ENCODE measurements at places on chromosomes 13 and 19.

- peak; percentile 52 for DNase-seq
Observed at GRCh38 chr13:113361406-113361805, 2.5 kb downstream of the GRTP1 start.

DNA sequence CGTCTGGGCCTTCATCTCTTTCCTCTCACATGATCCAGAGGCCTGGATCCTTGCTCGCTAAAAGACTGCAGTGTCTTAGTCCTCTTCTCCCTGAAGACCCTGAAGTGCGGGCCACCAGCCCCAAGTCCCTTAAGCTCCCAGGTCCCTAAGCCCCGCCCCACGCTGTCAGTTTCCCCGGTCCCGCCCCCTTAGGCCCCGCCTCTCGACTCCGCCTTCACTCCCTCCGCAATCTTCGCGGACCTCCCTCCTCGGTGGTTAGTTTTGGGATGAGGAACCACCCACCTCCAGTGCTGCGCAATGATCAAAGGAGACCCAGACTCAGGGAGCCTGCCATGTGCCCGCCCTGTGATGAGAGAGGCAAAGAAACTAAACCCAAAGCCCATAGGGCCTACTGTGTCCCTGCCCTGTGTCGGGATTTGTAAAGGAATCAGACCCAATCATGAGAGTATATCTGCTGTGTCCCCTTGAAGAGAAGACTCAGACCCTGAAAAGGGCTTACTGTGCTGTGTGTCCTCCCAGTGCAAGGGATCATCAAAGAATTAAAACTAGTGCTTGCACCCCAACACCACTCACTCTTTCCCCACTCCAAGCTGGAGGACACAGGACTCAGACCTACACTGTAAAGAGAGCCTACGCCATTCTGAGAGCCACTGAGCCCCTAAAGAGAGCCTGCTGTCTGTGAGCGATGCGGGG, 3.0 kb upstream of the COX6B1 start:
- no peak for DNase-seq

DNA sequence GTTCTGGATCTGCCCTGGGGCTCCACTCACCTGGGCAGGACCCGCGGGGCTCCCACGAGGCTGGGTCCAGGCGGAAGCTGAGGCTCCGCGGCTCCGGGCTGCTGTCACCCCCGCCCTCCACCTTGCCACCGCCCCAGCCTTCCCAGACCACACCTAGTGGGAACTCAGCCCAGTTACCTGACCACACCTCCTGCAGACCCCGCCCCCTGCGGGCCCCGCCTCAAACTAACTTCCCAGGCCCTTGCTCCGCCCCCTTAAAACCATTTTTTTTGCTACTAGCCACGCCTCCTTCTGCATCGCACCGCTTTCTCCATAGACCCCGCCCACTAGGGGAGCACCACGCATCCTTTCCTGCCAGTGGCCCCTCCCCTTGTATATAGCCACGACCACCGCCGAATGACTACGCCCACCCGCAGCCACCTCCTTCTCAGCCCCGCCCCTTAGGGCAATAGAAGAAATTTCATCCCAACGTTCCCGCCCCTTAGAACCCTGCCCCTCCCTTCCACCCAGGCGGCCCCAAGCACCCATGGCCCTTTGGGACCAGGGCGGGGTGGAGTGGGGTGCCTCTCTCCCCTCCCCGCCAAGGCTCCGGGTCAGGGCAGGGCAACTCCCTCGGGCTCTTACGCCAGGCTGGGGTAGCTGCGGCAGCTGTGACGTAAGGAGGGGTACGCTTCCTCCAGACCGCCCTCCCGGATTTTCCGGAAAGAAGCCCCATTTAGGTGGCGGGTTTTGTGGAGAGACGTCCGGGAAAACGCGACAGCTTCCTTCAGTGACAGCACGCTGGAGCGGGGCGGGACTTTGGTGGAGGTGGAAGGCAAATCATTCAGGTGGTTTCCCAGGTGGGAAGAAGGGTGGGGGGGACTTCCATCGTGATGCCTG, at the start of gene SH2D3A:
SH2D3A (minus strand) TSS at position 79 of the 879 bp plus-strand sequence. CDS start 3,687 bp downstream, outside the sequence.
- DNase-seq, result peak; percentile 92

DNA sequence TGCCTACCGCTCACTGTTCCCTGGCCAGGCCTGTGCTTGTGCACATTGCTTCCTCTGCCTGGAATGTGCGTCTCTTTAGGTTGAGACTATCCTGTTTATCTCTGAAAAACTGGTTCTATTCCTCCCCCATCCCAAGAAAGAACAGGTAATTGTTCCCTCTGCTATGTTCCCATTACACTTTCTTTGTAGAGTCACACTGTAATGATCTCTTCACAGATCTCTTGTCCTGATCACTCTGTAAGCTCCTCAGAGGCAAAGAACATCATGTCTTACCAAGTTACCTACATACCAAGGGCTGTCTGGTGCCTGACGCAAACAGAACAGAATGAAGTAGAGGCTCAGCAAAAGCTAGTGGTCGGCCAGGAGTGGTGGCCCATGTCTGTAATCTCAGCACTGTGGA, 40.3 kb downstream of the SPRYD7 start:
- no peak for DNase-seq

- DNase-seq, result no peak
Observed at GRCh38 chr19:30342901-30343300, 29.3 kb upstream of the ZNF536 start.

GRCh38 chr19:49362048-49362928, at the start of gene TEAD2:
Gene TEAD2 (minus strand): TSS chr19:49362416. CDS start chr19:49360075, 2,341 bp downstream.
- DNase-seq, result no peak

- no peak for DNase-seq
Observed at GRCh38 chr13:49980266-49980665, 16.6 kb upstream of the TRIM13 start.

- DNase-seq, result no peak
Observed at GRCh38 chr13:75161804-75162203, 320.2 kb downstream of the TBC1D4 start.

GRCh38 chr19:51253088-51253806, 2.4 kb downstream of the SIGLECL1 start:
- no peak for DNase-seq

GRCh38 chr13:27599845-27600553, 20.3 kb downstream of the LNX2 start:
- DNase-seq, result no peak

DNA sequence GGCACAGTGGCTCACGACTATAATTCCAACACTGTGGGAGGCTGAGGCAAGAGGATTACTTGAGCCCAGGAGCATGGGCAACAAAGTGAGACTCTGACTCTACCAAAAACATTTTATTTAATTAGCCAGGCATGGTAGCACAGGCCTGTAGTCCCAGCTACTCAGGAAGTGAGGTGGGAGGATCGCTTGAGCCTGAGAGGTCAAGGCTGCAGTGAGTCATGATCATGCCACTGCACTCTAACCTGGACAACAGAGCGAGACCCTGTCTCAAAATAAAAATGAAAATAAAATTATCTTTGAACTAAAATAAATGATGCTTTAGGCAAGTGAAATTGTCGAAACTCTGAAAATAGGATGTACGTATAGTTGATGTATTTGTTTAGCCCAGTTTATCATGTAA, 8.2 kb upstream of the CLN5 start:
- DNase-seq, result no peak

- DNase-seq, result no peak
Observed at GRCh38 chr13:32176696-32177095, 138.5 kb downstream of the ZAR1L start.

DNA sequence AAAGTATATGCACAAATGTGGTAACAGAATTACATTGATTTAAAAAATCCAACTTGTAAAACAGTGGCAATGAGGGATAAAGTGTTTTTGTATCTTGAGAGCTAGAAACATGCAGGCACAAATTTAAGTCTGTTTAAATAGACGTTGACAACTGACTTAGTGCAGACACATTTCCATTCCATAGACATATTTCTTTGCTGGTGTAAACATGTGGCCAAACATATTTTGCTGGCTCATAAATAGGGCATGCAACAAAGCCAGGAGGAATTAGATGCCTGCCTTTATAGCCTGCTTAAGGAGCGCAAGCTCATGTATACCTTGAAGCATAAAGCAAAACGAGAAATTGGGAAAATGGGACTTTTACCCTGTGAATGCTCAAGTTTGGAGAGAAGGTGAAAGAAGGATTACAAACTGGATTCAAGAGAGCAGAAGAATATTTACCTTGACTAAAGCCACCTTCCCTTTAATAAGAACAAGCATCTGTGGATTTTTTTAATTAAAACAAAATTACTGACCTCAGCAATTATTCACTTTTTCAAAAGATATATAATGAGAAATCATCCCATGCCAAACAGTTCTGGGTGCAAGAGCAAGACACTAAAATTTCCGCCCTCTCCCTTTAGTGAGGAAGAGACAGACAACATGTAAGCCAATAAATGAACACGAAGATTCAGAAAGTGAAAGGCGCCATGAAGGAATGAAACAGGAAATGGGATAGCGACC, 71.0 kb downstream of the DCT start:
- DNase-seq, result no peak

DNA sequence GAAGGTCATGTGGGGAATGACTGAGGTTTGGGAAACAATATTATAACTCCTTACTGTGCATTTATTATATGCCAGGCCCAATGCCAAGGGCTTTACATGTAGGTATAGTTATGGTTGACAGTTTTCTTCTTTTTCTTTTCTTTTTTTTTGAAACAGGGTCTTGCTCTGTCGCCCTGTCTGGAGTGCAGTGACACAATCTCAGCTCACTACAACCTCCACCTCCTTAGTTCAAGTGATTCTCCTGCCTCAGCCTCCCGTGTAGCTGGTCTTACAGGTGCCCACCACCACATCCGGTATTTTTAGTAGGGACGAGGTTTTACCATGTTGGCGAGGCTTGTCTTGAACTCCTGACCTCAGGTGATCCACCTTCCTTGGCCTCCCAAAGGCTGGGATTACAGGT, 13.8 kb downstream of the RTN2 start:
- no peak for DNase-seq

GRCh38 chr19:52296400-52296772, 583 bp upstream of the ZNF480 start:
- DNase-seq, result no peak

DNA sequence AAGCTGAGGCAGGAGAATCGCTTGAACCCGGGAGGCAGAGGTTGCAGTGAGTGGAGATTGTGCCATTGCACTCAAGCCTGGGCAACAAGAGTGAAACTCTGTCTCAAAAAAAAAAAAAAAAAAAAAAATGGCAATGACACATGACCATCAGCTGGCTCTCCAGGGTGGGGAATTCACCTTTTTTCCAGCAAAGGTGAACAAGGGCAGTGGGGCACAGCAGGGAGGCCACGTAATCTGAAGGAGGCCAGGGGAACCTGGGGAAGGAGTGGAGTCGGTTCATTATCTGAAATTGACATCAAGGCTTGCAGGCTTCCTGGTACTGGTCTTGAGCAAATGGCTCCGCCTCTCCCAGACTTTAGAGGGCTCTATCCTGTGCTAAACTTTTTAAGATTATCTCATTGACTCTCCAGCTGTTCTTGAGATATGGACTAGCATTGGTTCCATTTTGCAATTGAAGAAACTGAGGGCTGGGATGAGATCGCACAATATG, 28.1 kb downstream of the KEAP1 start:
- no peak for DNase-seq

DNA sequence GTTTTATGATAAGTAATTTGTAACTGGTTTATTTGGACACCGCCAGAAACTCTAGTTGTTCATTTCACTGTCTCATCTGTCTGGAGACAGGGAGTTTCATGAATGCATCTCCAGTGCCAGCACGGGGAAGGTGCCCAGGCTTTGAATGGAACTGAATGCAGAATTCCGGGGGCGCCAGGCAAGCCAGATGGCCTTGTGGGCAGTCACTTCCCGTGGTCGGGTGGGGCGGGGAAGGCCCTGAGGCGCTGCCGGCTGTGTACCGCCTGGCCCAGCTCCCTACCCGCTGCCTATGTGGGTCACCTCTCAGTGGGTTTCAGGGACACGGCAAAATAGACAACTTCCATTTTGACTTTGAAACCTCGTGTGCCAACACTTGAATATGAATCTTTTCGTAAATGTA, 28.8 kb upstream of the MCF2L start:
- no peak for DNase-seq

DNA sequence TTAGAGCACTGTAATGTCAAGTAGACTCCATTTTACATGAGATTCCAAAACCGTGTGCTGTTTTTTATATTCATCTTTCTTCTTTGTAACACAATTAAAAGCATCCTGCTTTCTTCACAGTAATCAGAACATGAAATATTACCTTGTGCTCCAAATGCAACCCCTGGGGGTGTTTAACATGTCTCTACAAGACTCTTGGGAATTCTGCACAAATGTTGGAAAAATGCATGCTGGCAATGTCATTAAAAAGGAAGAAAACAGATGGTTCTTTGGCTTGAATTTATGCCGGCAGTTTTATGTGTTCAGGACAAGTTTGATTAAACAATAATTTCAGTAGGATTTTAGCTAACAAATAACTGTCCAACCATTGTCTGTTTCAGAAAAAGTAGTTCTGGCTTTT, 159.1 kb downstream of the LIG4 start:
- no peak for DNase-seq

GRCh38 chr13:39749528-39749927, 94.1 kb downstream of the COG6 start:
- no peak for DNase-seq

DNA sequence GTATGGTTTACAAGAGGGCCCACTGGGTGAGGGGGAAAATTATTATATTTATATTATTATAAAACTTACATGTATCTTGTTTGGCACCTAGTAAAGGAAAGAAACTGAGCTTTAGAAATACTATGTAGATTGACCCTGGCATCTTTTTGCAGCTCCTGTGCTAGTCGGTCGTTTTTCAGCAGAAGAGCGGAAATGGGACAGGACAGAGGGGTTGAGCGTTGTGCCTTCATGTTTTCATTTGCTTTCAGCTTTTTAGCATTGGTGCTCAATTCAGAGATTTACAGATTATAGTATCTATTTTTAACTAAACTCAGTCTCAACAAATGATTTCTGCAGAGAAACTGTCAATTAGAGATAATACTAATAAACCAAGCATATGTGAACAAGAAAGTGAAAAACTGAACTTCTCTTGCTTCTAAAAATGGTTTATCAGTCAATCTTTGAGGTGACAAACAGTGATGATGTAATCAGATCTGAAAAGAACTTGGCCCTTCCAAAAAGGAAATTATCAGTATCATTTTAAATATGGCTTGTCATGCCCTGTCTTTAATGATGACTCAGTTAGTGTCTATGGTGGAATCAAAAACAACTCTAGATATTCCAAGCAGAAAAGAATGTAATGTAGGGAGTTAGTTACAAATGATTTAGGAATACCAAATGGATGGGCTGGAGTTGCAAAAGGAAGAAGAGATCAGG, 56.9 kb upstream of the KCTD4 start:
- no peak for DNase-seq

All from vagina (tissue), 2 donors.